ENCODE measurements at places on chromosomes 4 and X.

DNA sequence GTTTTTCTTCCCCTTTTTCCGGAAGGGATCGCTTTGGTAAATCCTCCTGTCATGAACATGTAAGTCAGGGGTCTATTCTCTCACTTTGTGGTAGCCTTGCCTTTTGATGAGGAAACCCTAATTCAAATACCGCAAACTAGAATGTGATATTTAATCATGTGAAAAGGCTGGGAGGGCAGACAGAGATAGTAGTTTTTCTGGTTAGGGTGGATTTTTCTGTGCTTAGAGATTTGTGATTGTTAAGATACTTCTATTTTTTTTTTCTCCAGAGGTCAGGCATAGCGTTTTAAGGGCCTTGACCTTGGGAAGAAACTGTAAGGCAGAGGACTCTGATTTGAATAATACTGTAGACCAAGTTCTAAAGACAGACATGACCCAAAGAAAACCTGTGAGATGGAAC is 41.8 kb upstream of the PACRGL start:
- no peak for DNase-seq

GRCh38 chr4:37023504-37023903 is 221.0 kb upstream of the NWD2 start:
- no peak for DNase-seq

DNA sequence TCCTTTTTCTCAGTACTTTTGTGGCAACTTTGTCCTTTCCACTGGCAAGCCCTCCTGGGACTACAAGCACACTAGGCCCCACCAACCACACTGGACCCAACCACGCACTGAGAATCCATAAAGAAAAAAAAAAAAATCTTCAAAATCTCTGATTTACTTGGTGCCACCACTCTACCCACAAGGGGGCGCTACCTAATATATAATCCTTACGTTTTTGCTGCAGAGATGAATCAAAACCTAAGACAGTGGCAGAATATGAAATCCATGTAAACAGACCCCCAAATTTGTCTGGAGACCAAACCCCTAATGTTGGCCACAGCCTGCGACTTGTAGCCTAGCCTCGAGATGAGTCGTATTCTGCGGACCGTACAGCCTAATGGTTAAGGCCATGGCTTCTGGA is 63.5 kb upstream of the ARHGAP36 start:
- DNase-seq, result peak; percentile 3

DNA sequence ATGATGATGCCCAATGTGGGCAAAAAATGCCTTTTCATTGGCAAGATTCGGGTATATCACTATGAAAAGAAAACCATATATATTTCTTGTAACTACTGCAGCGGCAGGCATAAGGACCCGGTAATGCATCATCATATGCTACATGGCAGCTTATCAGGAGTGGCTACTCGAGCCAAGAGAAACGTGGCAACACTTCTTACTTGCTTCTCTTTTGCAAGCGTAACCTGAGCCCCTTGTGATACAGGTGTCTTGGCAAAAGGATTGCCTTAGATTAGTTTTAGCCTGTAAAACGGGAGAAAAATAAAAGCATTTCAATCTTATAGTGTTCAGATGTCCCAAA is 280.3 kb downstream of the SPRY1 start:
- no peak for DNase-seq

- DNase-seq, result no peak
These were observed 42.9 kb downstream of the KIAA0232 start for GRCh38 chr4:6825403-6825802.

- no peak for DNase-seq
These were observed 342.8 kb downstream of the PPARGC1A start for GRCh38 chr4:23547096-23547495.

DNA sequence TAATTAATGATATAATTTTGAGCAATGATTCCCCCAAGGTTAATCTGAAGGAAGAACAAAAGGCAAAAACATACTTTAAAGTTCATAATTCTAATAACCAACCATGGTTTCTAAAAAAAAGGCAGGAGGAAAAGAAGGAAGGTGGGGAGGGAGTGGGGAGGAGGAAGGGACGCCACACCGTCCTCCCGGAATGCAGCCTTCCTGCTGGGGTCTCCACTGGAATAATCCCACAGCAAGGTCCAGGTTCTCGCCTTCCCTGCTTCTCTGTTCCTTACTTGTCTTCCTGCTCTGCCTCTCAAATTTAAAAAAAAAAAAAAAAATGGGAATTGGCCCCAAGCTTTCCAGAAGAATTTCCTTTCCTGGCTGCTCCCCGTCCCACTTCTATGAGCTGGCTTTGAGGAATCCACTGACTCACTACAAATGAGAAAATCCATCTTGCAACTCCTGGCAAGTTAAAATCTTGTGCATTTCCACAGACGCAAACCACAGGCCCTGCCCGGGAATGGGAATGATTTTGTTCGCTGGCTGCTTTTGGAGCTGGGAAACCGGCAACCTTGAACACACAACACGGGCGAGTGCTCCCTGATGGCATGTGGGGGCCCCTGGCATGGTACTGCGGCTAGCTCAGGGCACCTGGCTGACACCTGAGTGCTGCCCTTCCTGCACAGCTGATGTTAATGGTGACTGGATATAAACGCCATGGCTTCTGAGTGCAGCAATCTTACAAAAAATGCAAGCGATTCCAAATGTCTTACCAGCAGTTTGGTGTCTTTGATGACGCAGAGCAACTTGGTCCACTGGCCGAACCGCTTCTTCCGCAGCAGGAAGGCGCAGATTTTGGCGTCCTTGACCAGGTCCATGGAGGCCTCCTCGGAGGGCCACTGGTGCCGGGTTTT is 97.0 kb downstream of the AFAP1 start:
- DNase-seq, result no peak

GRCh38 chr4:69984030-69984443 is 11.7 kb upstream of the STATH start:
- DNase-seq, result no peak

DNA sequence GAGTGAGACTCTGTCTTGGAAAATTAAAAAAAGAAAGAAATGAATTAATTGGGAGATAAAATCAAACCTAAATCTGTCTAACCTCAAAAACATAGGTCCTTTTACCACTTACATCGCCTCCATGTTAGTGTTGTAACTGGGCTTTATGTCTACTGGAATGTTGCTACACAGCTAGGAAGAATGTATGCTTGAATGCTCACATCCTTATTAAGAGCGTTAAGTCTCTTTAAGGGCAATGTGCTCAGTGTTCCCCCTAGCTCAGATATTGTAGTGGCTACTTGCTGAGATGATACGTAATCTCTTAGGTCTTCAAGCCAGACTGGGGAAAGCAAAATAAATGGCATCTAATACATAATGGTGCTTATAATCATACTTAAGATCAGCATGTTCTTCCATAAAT is 1072.8 kb downstream of the PDHA2 start:
- no peak for DNase-seq

- no peak for DNase-seq
These were observed 281.9 kb upstream of the MAD2L1 start for GRCh38 chr4:120348521-120348920.

- DNase-seq, result no peak
These were observed 715.4 kb downstream of the GRXCR1 start for GRCh38 chr4:43607827-43608461.

DNA sequence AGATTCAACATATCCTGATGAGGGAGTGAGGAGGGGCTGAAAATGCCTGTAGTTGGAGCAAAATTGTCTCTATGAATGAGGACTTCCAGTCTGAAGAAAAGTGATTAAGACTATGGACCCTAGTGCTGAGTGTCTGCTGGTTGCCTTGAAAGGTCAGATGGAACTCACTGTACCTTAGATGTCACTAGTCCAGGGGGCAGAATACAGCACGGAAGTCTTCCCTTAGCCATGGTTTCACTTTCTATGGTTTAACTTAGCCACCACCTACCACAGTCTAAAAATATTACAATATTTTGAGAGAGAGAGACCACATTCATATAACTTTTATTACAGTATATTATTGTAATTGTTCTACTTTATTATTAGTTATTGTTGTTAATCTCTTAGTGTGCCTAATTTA is 223.1 kb downstream of the FMR1NB start:
- DNase-seq, result no peak

DNA sequence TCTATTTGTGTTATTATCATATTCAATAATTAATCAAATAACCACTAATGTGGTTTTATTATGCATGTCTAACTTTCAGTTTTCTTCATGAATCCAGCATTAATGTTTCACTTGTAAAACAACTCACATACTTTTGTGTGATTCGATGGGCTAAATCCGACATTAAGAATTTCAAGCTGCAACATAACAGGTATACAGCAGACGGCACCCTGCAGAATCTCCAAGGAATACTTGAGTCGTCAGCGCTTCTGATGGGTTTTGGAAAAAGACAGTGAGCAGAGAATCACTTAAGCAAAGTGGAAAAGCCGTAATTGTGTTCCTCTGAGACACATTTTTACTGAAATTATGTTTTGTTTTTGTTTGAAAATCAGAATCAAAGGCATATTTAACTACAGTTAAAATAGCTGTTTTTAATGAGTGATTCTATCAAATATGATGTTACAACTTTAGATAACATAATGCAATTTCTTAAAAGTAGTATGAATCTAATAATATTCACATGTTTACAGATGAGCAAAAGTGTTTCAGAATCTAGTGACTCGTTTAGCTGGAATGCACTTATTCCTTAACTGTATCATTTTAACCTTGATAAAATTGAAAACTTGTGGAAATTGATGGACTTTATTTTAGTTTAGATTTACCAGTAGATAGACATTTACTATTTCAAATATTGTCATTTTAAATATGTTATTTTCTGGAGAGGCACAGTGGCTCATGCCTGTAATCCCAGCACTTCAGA is 514.8 kb downstream of the CCSER1 start:
- DNase-seq, result no peak

- no peak for DNase-seq
These were observed 680.9 kb upstream of the ATOH1 start for GRCh38 chr4:93147524-93148212.

GRCh38 chr4:65046192-65047133 is 623.8 kb downstream of the EPHA5 start:
- DNase-seq, result no peak

GRCh38 chr4:1763550-1764080 is 29.5 kb upstream of the FGFR3 start:
- DNase-seq, result no peak

DNA sequence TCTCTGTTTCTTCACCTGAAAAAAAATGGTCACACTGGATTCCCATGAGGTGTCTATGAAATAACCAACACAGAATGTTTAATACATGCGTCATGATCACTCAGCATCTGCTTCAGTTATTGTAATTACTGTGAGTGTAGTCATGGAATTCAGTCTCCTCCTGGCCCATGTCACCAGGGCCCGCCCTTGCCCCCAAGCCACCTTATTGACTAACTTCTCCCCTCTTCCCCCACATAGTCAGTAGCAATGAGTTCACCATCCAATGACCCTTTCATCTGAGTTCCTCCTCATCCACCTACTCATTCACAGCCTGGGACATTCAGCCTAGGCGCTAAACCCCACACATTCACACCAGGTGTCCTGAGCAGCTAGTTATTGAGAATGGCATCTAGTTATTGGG is 15.6 kb downstream of the PNMA6F start:
- no peak for DNase-seq

DNA sequence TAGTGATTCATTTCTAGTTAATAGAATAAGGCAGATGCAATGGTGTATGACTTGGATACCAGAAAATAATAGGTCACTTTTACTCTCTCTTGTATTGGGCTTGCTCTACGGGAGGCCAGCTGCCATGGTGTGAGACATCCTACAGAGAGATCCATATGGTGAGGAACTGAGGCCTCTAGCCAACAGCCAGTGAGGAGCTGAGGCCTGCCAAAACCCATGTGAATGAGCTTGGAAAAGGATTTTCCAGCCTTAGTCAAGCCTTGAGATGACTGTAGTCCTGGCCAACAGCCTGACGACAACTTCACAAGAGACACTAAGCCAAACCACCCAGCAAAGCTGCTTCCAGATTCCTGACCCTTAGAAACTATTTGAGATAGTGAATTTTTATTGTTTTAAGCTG is 1300.2 kb downstream of the RAPGEF2 start:
- DNase-seq, result no peak

GRCh38 chr4:173492315-173492714 is 37.7 kb downstream of the HAND2 start:
- DNase-seq, result no peak

DNA sequence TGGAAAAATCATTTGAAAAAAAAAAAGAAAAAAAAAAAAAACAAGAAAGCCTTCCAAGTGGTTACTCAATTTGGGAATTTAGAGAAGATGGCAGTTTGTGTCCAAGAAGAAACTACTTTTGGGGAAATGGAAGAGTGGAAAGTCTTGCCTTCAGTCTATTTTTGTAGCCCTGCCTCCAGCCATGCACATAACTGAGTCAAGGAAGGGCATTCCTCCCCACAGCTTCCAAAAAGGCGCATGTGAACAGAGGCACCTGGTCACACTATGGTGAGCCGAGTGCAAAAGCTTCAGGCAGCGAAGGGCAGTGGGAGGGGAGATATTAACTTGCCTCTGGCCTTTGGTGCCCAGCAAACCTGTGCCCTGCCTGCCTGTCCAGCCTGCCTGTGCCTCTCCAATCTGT is 163.7 kb downstream of the SMIM20 start:
- no peak for DNase-seq

- no peak for DNase-seq
These were observed 2142.5 kb upstream of the TENM3 start for GRCh38 chr4:180100433-180101344.

- DNase-seq, result no peak
These were observed 18.0 kb downstream of the PPEF1 start for GRCh38 chrX:18725310-18725943.

- no peak for DNase-seq
These were observed 20.2 kb downstream of the PJA1 start for GRCh38 chrX:69144838-69145680.

- no peak for DNase-seq
These were observed 37.6 kb downstream of the ARSJ start for GRCh38 chr4:113941836-113942235.

DNA sequence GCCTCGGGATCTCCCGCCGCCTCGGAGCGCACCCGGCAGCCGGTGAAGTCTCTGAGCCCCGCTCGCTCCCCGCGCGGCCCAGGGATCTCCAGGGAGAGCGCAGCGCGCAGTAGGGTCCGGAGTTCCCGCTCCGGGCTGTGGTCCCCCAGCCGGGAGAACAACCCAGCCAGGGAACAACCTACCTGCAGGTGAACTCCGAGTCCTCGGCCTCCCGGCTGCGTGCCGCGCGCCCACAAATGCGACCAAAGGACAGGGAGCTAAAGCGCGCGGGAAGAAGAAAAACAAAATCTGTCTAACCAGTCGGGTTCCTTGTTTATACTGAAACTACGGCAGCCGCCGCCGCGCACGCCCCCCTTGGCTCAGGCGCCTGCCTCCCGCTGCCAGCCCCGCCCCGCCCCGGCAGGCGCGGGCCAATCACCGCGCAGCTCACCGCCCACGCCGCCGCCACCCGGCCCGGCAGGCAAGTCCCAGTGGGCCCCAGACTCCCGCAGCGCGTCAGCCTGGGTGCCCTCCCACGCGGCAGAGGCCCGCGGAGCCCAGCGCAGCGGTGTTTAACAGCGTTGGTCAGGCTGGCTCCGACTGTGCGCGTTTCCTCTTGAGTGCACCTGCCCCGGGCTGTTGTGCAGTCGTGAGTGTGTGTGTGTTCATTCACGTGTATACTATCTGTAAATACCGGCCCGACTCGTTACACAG is at the start of gene RASGEF1B:
Gene RASGEF1B, minus strand, starts transcription at position 320 of the 693 bp plus-strand sequence. CDS start 12,399 bp downstream, outside the sequence.
- peak; percentile 96 for DNase-seq

- no peak for DNase-seq
These were observed 8.3 kb upstream of the GRPEL1 start for GRCh38 chr4:7075962-7076695.

GRCh38 chr4:151192556-151193235 is 84.3 kb upstream of the PRSS48 start:
- no peak for DNase-seq

Measured in stimulated activated CD4-positive, alpha-beta T cell treated with anti-CD3 and anti-CD28 coated beads, Interleukin-4, amount 100 ng/mL, for 24 hours (primary cell).